ENCODE measurements at places on chromosomes 1 and 21. TPM values are rescaled to one million over a fixed set of nuclear protein-coding genes. Genes with fewer than 3 reads are reported as not detected.

- no peak for DNase-seq
Observed at GRCh38 chr1:62897788-62898187, 113.9 kb downstream of the ATG4C start.

DNA sequence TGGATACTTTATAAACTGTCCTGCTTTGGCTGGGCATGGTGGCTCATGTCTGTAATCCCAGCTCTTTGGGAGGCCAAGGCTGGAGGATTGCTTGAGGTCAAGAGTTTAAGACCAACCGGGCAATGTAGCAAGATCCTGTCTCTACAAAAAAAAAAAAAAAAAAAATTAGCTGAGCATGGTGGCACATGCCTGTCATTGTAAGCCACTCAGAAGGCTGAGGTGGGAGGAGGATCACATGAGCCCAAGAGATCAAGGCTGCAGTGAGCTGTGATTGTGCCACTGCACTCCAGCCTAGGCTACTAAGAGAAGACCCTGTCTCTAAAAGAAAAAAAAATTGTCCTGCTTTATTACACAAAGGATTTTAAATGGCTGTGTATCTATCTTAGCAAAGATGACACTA, 95.2 kb downstream of the LBR start:
- no peak for DNase-seq

GRCh38 chr1:22525211-22525610, 38.1 kb upstream of the EPHA8 start:
- DNase-seq: no peak

GRCh38 chr21:43921979-43922945, 57.2 kb downstream of the AGPAT3 start:
- DNase-seq: no peak

DNA sequence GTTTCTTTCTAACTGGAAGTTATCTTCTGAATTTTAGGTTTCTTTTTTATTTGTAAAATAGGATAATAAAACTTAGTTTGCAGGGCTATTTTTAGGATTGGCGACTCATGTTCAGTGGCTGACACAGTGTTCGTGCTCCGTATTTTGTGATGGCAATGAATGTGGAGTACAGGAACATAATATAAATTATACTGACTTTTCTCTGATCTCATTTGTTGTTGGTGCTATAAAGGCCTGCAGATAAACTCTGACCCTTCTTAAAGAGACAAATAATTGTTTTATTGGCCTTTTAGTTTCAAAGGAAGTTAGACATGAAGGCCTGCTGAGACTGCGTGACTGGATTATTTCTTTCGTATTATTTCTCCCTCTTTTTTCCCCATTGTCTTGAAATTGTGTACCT, 339.6 kb downstream of the PDE4B start:
- no peak for DNase-seq

- no peak for DNase-seq
Observed at GRCh38 chr1:91779548-91780021, 106.4 kb downstream of the TGFBR3 start.

The SPSB1 gene
- 1.6 TPM for total RNA-seq

The RNU1-1 gene
- 40,842 TPM for total RNA-seq

The RIMS3 gene
- 28.9 TPM for total RNA-seq

The S100A8 gene
- 2.9 TPM for total RNA-seq

The C1orf141 gene
- total RNA-seq: not detected

The KRTAP10-5 gene
- total RNA-seq: not detected
